Activated naive CD4-positive, alpha-beta T cell treated with anti-CD3 and anti-CD28 coated beads for 36 hours (primary cell): ENCODE measurements at places on chromosomes 1 and 21.

- peaks cover 52% of the 10 kb centered on the region for H3K4me1 ChIP-seq
- no peaks in the 10 kb centered on the region for H3K27me3 ChIP-seq
- DNase-seq: peak; percentile 83
- H3K4me3 ChIP-seq: peak overlapping the region; percentile 70
- H3K36me3 ChIP-seq: peaks cover 1% of the 10 kb centered on the region
- peak overlapping the region; percentile 99 for H3K27ac ChIP-seq
Measured at GRCh38 chr21:33976082-33977016, 60.7 kb upstream of the ATP5PO start.

DNA sequence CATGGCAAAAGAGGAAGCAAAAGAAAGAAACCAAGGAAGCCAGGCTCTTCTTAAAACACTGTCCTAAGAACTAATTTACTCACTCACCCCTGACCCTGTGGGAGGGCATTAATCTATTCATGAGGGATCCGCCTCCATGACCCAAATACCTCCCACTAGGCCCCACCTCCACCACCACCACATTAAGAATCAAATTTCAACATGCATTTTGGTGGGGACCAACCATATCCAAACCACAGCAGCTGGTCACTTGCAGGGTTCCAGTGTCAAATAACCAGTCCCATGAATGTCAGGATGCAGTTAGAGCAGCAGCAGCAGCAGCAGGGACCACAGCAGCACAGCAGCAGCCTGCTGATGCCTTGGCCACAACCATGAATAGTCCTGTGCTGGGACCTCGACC, 83.8 kb downstream of the ZC3H11B start:
- no peak overlapping the region for H3K27ac ChIP-seq
- H3K27me3 ChIP-seq: no peaks in the 10 kb centered on the region
- H3K4me1 ChIP-seq: no peaks in the 10 kb centered on the region
- DNase-seq: no peak
- no peak overlapping the region for H3K4me3 ChIP-seq

DNA sequence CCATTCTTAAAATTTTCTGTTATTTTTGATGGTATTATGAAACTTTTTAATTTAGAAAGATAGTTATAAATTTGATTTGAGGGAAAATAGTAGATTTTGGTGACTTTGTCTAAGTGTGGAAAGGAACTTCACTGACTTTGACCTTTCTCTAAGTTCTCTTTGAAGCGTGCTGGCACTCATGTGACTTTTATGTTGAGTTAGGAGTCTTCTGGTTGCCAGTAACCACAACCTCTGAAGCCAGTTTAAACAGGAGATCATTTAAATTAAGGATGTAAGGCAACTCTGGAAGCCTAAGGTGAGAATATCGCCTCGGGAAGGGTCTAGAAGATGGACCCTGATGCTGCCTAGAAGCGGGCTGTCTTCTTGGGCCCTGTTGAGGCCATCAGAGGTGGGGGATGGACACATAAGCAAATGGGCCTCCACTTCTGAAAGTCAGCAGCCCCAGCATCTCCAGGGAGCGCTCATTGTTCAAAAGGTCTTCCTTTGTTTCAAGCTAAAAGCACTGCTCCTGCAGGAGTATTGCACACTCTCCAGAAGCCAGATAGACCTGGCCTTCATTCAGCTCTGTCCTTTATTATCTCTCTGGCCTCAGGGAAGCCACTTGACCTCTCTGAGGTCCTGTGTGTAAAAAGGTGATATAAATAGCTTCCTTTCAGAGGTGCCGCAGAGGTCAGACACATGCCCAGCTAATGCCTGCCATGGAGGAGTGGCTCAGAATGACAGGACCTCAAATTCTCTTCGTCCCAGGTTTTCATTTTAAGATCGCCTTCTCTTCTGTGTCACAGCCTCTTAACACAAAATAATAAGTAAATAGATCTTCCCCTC, 5.1 kb upstream of the RCAN1 start:
- H3K36me3 ChIP-seq: no peaks in the 10 kb centered on the region
- no peak overlapping the region for H3K27ac ChIP-seq
- peaks cover 3% of the 10 kb centered on the region for H3K4me1 ChIP-seq
- peaks cover 3% of the 10 kb centered on the region for H3K27me3 ChIP-seq
- no peak overlapping the region for H3K4me3 ChIP-seq

GRCh38 chr1:234871710-234872271, 256.8 kb downstream of the TOMM20 start:
- DNase-seq: no peak
- H3K36me3 ChIP-seq: no peaks in the 10 kb centered on the region
- H3K4me3 ChIP-seq: no peak overlapping the region
- no peak overlapping the region for H3K27ac ChIP-seq
- no peaks in the 10 kb centered on the region for H3K27me3 ChIP-seq

- no peaks in the 10 kb centered on the region for H3K27me3 ChIP-seq
- peaks cover 43% of the 10 kb centered on the region for H3K4me1 ChIP-seq
- H3K4me3 ChIP-seq: no peak overlapping the region
- peaks cover 18% of the 10 kb centered on the region for H3K36me3 ChIP-seq
Measured at GRCh38 chr1:151315565-151316235, 11.5 kb downstream of the PI4KB start.

DNA sequence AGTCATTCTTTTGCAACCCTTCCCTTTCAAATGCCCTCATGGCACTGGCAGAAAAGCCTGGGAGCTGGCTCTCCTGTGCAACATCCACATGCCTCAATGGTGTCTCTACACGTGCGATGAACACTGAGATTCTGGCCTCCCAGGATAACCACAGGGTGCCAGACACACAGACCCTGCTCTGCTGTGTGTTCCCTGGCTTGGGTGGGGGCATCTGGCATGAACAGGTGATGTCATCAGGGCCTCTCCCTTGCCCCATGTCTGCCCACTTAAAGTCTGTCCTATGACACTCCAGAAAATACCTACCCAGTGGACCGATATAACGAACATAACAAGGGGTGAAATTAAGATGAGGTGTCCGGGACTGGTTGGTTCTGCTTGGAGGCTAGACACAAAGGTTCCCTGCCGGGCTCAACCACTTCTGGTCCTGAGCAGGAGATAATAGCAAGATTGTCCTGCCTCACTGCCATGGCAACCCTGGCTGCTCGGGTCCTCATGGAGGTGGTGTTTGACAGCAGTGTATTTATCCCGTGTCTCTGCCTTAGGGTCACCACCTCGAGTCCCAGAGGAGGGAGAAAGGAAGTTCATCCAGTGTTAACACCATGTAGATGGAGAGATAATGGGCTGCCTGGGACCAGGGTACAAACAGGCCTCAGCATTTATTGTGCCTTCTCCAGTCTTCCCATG, 19.3 kb downstream of the INSRR start:
- H3K36me3 ChIP-seq: no peaks in the 10 kb centered on the region
- DNase-seq: no peak
- H3K27me3 ChIP-seq: peaks cover 38% of the 10 kb centered on the region
- H3K27ac ChIP-seq: no peak overlapping the region
- H3K4me1 ChIP-seq: peaks cover 24% of the 10 kb centered on the region

GRCh38 chr1:175320804-175321203, 128.2 kb upstream of the KIAA0040 start:
- no peaks in the 10 kb centered on the region for H3K27me3 ChIP-seq
- no peaks in the 10 kb centered on the region for H3K36me3 ChIP-seq
- DNase-seq: no peak
- peaks cover 12% of the 10 kb centered on the region for H3K4me1 ChIP-seq
- H3K4me3 ChIP-seq: no peak overlapping the region

GRCh38 chr1:243568793-243569192, 281.2 kb downstream of the AKT3 start:
- no peak overlapping the region for H3K27ac ChIP-seq
- H3K27me3 ChIP-seq: no peaks in the 10 kb centered on the region
- no peak overlapping the region for H3K4me3 ChIP-seq
- no peaks in the 10 kb centered on the region for H3K4me1 ChIP-seq
- DNase-seq: no peak

DNA sequence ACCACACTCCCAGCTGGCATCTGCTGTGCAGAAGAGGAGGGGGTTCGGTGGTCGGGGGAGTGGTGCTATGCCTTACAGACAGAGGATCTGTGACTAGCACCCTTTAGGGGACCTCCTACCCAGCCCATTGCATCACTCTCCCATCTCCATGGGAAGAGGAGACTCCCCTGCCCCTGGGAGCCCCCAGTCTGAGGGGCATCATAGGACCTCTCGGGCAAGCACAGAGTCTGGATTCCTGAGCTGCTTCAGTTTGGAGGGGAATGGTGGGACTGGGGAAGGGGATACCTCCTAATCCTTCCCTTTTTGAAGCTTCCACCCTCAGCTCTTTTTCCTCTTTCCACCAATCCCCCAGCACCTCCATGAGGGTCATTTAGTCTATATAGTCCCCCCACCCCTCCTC, 1.4 kb downstream of the INSRR start:
- no peak overlapping the region for H3K27ac ChIP-seq
- H3K27me3 ChIP-seq: peaks cover 34% of the 10 kb centered on the region
- no peak for DNase-seq
- peaks cover 15% of the 10 kb centered on the region for H3K4me1 ChIP-seq
- no peak overlapping the region for H3K4me3 ChIP-seq

DNA sequence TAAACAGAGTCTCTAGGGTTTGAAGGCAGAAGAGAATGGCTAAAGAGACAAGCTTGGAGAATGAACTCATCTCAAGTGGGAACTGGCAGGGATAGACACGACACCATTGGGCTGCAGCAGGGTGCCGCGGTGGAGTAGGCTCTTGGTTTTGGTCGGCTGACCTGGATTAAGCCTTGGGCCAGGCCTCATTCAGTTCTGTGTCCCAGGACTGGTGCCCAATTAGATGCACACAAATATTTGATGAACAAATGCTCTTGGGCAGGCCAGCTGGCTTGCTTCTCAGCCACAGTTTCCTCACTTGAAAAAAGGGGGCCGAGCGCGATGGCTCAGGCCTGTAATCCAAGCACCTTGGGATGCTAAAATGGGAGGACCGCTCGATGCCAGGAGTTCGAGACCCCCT, 53.4 kb upstream of the CITED4 start:
- no peaks in the 10 kb centered on the region for H3K27me3 ChIP-seq
- no peak for DNase-seq
- H3K36me3 ChIP-seq: no peaks in the 10 kb centered on the region
- H3K27ac ChIP-seq: no peak overlapping the region
- H3K4me3 ChIP-seq: no peak overlapping the region

DNA sequence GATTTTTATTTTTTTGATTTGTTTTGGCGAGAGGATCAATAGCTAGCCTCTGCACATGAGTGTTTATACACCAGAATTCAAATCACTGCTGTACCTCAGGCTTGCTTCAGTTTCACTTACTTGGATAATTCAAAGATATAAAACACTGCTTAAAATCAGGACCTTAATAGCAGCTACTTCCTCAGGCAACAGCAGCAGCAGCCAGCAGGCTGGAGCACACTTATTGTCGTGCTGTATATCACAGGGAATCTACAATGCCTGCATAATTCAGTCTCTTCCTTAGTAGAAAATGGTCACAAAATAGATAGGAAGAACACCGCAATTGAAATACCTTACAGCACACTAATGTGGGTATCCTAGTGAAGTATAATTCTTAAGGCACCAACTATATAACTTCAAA, 497.3 kb downstream of the NEGR1 start:
- no peak for DNase-seq
- H3K4me1 ChIP-seq: no peaks in the 10 kb centered on the region

- H3K36me3 ChIP-seq: no peaks in the 10 kb centered on the region
- no peak overlapping the region for H3K4me3 ChIP-seq
- H3K27me3 ChIP-seq: no peaks in the 10 kb centered on the region
- no peak overlapping the region for H3K27ac ChIP-seq
- no peak for DNase-seq
Measured at GRCh38 chr1:172105230-172105629, 263.9 kb downstream of the DNM3 start.

DNA sequence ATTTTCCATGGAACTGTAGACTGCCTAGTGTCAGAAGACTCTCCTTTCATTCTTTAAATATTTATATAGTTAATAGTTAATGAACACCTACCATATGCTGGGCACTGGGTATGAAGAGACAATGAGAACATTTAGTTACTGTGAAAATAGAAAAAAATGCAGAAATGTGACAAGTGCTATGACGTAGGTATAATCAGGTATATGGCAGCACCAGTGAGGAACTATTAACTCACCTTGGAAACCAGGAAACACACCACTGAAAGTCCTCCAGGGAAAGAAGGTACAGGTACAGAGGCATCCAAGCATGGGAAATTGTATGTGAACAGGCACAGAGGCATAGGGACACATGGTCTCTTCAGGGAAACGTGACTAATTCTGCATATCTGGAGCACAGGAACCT, 42.3 kb downstream of the DPT start:
- no peak for DNase-seq
- H3K27me3 ChIP-seq: peaks cover 12% of the 10 kb centered on the region
- H3K4me3 ChIP-seq: no peak overlapping the region
- no peaks in the 10 kb centered on the region for H3K36me3 ChIP-seq
- H3K27ac ChIP-seq: no peak overlapping the region

DNA sequence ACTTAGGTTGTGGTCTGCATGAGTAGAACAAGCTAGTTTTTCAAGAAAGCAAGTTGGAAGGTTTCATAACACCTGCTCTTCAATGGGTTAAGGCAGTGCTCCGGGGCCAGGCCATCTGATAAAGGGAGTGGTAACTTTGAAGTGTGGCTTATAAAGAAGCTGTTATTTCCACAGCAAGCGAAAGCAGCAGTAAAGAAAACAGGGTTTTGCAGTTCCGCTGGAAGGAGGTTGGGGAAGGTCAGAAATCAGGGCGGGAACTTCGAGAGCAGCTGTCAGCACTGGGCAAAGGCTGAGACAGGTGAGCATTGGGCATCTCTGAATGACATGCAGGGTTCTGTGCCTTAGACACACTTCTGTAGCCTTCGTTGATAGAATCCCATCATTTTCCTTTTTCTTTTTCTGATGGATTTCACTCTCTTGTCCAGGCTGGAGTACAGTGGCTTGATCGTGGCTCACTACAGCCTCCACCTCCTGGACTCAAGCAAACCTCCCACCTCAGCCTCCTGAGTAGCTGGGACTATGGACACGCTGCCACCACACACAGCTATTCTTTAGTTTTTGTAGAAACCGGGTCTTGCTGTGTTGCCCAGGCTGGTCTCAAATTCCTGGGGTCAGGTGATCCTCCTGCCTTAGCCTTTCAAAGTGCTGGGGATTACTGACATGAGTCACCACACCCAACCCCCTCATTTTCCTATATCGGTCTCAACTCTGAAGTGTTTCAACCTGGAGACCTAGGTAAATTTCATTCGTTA, 20.5 kb downstream of the TMEM51 start:
- no peaks in the 10 kb centered on the region for H3K36me3 ChIP-seq
- H3K4me3 ChIP-seq: no peak overlapping the region
- H3K27me3 ChIP-seq: peaks cover 9% of the 10 kb centered on the region
- no peak overlapping the region for H3K27ac ChIP-seq
- no peak for DNase-seq

DNA sequence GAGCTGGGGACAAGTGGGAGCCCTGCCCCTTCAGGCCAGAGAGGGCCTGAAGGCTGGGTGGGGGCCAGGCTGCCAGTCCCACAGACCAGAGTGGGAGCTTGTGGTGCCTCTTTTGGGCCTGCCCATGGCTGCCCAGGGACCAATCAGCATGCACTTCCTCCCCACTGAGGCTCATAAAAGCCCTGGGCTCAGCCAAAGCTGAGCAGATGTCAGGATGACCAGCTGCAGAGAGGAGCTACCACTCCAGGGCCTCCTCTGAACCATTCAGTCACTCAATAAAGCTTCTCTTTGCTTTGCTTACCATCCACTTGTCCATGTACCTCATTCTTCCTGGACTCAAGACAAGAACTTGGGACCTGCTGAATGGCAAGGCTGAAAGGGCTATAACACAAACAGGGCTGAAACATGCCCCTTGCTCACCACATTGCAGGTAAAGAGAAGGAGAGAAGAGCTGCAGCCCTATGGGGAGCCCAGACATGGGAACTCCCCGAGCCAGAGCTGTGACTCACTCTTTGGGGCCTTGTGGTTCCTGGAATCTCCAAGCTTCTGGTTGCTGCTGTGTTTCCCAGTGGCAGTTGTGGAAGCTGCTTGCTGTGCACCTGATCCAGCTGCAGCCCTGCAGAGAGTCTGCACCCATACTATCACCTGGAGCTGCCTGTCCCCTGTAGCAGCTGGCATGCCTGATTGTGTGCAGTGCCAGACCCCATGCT, 82.0 kb downstream of the OLFML3 start:
- H3K4me1 ChIP-seq: no peaks in the 10 kb centered on the region
- H3K27me3 ChIP-seq: no peaks in the 10 kb centered on the region
